GM03348 (cell line): ENCODE measurements at places on chromosomes 4 and X.

DNA sequence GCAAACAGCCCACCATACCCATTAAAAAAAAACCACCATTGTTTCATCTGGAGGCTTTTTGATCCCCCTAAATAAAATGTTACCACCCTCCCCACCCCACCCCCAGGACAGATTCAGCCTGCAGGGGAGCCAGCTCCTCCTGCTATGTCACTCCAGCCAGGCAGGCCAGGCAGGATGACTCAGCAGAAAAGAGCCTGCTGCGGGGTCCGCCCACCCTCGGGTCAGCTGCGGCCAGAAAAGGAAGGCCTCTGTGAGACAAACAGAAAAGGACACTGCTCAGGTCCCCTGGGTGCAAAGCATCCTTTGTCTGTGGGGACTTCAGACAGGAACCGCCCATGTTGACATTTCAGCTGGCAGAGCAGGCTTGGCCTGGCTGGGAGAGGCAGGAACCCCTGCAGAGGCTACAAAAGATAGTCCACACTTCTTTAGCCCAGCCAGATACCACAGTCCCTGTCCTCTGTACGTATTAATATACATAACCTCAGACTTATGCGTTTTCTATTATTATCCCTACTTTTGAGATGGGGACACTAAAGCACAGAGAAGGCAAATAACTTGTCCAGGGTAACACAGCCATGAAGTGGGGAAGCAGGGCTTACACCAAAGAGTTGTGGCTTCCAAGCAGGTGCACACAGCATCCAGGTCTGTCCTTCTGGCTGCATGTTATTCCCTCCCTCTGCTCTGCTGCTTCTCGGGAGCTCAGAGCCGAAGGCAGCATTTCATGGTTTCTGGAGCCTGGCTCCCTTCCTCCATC is 147.7 kb downstream of the CPEB2 start:
- peak; percentile 89 for DNase-seq

DNA sequence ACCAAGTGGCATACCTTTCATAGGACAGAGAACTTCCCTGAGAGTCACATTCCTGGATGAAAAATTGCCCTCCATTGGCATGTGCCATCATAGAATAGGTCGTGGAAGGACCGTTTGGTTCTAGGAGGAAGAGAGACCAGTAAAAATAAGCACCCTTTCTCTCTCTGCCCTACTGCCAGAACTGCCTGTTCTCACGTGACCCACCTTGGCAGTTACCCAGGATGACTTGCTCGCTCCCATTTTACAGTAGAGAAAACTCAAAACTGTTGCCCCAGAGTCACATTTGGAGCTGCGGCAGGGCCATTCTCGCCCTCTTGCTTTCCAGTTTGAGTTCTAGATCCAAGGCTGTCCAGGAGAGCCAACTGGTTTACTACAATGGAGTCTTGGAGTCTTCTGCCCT is 1.1 kb upstream of the NLGN3 start:
- peak; percentile 37 for DNase-seq

DNA sequence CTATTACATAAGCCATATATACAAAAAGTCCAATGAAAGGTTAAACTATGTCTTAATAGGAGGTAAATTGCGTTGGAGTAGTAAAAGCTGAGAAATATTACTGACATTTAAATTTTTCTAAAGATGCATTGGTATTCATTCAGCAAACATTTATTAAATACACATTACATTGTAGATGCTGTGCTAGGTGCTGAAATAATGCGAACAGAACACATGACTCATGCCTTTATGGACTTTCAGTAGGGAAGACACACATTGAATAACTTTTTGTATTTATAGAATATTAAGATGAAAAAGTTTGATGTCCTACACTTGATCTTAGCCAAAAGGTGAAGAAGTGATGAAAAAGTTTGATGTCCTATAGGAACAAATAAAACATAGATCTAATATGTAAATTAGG is 871.1 kb upstream of the SLIT2 start:
- DNase-seq, result no peak

GRCh38 chrX:70208479-70208878 is 26.0 kb upstream of the AWAT1 start:
- no peak for DNase-seq

GRCh38 chrX:103124284-103124683 is 31.3 kb upstream of the NXF3 start:
- no peak for DNase-seq

DNA sequence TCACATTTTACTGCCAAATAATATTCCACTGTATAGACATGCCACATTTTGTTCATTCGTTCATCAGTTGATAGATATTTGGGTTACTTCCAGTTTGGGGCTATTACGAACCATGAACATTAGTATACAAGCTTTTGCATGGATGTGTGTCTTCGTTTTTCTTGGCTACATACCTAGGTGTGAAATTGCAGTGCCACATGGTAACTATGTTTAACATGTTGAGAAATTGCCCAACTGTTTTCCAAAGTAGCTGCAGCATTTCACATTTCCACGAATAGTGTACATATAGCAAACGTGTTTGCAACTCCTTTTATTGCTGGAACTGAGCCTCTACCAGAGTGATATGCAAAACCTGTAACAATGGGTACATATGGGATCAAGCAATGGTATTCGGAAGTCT is 221.5 kb downstream of the VEGFC start:
- no peak for DNase-seq

DNA sequence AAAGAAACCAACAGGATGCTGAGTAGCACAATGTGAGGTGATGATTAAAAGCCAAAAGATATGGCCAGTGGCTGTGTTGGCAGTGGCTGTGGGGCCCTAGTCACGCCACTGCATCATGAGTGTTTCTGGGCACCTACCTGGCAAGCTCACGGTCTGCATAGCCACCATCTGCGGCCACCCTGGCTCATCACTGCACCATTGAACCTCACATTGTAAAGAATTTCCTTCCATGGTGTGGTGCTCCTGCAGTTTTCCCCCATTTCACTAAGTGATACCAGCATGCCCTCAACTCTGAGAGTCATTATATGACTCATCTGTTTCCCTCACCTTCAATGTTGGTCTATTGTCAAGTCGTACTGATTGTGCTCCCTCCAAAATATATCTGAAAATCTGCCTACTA is 45.5 kb upstream of the CLNK start:
- DNase-seq, result no peak

- DNase-seq, result no peak
Measured at GRCh38 chr4:161167539-161167938, 996.3 kb downstream of the FSTL5 start.

- DNase-seq, result no peak
Measured at GRCh38 chr4:153228512-153229140, 24.4 kb downstream of the TRIM2 start.

GRCh38 chrX:22234380-22234779 is 38.3 kb upstream of the CBLL2 start:
- DNase-seq, result no peak

DNA sequence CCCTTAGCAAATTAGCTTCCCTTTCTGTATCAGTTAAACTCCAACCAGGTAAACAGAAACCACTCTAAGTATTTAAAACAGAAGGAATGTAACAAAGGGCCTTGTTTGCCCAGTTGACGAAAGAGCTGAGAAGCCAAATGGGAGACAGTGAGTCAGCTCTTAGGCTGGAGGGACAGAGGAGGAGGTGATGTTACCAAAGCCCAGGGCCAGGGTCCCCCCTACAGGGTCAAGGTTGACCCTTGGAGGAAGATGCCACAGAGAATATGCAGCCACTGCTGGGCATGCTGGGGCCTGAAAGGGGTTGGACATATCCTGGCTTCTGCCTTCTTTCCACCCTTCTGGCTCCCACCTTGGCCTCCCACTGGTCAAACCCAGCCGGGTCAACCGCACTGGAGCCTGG is 38.3 kb upstream of the LGI2 start:
- no peak for DNase-seq

- no peak for DNase-seq
Measured at GRCh38 chrX:25125483-25125882, 109.7 kb upstream of the ARX start.

- DNase-seq, result peak; percentile 40
Measured at GRCh38 chrX:49930039-49930438, 7.6 kb downstream of the CLCN5 start.

- no peak for DNase-seq
Measured at GRCh38 chrX:151488677-151489076, 74.8 kb upstream of the PASD1 start.

DNA sequence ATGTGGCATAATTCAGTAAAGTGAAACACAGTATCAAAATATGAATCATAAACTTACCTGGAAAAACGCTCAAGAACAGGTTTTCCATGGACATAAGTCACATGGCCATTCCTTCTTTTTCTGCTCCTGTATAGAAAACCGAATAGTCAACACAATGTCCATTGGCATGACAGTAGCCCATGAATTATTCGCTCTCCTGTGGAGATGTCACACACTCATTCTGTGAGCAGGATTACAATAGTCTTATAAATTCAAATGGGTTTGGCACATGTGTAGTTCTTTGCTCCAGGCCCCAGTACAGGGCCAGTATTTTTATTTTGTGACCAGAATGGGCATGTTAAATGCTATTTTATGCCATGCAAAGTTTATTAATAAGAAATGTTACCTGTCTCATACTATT is 15.1 kb upstream of the CXCL13 start:
- no peak for DNase-seq

DNA sequence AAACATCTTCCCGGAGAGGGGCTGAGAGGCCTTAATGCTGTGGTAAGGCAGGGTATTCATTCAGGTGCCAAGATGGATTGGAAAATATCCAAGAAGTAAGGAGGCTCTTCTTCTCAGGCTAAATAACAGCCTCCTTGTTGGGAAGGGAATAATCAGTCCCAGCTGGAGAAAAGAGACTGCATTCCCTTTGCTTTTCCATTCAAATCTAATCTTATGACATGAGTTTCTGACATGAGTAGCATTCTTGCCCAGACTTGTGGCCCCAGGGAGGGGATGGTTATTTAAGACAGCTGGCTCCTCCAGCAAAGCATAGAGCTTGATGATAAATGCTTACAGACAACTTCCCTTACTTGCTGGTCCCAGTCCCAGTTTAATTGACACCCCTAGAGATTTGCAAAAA is 98.3 kb downstream of the DCLK2 start:
- DNase-seq, result peak; percentile 56

DNA sequence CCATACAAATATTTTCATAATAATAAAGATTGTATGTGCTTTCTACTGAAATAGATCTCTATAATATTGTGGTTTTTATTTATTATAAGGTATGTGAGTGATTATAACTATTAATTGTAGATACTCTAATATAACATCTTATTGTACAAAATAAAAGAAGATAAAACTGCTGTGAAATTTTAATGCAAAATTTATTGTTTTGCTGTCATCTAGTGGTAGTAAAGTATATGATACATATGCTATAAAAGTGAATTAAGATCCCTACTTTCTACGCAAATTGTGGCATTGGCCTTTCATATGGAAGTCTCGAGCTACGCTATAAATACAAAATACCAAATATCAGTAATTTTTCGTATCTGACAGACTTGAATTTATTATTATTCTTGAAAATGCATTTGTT is 19.3 kb downstream of the YIPF7 start:
- DNase-seq, result no peak

DNA sequence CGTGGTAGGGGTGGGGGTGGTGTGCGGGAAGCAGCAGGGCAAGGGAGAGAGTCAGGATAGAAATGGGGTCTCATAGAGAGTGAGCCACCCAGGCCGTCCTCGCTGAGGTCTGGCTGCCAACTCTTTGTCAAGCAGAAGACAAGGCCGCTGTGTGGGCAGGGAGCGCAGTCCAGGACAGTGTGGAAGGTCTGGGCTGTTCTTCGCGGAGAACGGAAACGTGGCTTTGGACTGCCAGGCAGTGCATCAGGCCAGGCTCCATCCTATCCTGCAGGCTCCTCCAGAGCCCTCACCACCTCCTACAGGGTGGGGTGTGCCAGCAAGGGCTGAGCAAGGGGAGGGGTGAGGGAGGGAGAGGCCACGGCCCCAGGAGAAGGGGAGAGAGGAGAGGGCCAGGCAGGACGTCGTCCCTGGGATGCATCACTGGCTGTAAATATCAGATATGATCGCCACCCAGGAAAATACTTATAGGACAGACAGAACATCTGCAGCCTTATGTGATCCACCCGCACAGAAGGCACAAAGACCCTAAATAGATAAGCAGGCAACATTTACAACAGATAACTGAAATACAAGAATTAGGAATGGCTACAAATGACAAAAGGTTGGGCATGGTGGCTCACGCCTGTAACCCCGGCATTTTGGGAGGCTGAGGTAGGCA is 85.3 kb downstream of the ABLIM2 start:
- DNase-seq, result no peak

GRCh38 chrX:94850811-94851210 is 1176.8 kb downstream of the FAM133A start:
- DNase-seq, result no peak

- DNase-seq, result no peak
Measured at GRCh38 chr4:93143902-93144301, 684.7 kb upstream of the ATOH1 start.

- DNase-seq, result no peak
Measured at GRCh38 chr4:114277690-114278089, 298.2 kb upstream of the ARSJ start.

- DNase-seq, result no peak
Measured at GRCh38 chr4:56182356-56182755, 204.9 kb downstream of the AASDH start.

- no peak for DNase-seq
Measured at GRCh38 chrX:70553516-70553915, 108.9 kb downstream of the DLG3 start.

- no peak for DNase-seq
Measured at GRCh38 chr4:12138488-12138887, 709.8 kb upstream of the HS3ST1 start.

DNA sequence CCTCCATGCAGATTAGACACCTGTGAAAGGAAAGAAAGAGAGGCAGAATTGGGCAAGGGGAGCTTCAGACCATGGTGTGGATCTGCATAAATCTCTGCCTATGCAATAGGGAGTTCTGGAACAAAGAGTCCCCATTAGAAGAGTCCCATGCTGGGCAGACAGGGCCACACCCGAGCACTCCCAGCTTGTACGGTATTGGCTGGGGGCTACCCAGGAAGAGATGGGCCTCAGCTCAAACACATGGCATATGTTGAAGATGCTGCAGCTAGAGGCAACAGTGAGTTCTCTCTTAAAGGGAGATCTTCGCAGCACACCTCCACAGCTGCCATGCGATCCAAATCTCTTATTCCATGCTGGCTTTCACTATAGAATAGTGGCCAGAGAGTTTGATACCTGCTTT is 24.7 kb downstream of the CCNG2 start:
- DNase-seq, result no peak

GRCh38 chrX:150649096-150649870 is 43.9 kb upstream of the MTMR1 start:
- DNase-seq, result peak; percentile 23
